ENCODE measurements at places on chromosomes 7 and 10.

GRCh38 chr10:117163954-117164548 is 26.0 kb upstream of the VAX1 start:
- DNase-seq, result no peak

DNA sequence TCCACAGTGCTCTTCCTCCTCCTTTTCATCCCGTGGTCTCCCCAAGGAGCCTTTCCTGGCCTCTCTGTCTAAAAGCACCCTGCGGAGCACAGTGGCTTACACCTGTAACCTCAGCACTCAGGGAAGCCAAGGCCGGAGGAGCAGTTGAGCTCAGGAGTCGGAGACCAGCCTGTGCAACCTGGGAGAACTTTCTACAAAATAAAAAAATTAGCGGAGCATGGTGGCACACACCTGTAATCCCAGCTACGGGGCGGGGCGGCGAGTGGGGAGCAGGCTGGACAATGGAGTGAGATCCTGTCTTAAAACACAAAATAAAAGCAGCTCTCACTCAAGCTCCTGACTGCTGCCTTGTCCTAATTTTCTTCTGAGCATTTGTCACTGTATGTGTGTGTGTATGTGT is 1.4 kb upstream of the COBL start:
- DNase-seq, result no peak

GRCh38 chr10:106819490-106819889 is 345.0 kb downstream of the SORCS1 start:
- DNase-seq, result no peak

DNA sequence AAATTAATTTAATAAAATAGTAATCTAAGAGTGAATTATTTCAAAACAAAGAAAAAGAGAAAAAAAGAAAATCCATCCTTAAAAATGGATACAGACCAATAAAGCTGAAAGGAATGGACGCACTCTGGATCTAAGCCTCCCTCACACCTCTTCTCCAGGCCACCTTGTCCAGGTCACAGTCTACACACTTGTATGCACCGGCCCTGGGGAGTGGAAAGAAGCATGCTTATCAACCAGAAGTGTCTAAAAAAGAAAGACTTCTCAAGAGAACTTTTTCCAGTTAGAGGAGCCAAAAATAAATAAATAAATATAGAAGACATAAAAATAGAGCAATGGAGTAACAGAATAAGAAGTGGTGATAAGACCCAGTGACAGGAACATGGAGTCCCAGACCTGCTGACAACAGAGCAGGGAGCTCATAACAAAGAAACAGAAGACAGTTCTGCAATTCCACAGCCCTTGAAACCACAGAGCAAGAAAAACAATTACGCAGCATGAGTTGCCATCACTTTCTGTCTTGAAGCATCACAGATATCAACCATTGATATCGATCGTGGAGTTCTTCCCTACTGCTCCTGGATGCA is 311.7 kb upstream of the NFE2L3 start:
- peak; percentile 62 for DNase-seq

- no peak for DNase-seq
Measured at GRCh38 chr7:45610019-45610418, 35.9 kb downstream of the ADCY1 start.

DNA sequence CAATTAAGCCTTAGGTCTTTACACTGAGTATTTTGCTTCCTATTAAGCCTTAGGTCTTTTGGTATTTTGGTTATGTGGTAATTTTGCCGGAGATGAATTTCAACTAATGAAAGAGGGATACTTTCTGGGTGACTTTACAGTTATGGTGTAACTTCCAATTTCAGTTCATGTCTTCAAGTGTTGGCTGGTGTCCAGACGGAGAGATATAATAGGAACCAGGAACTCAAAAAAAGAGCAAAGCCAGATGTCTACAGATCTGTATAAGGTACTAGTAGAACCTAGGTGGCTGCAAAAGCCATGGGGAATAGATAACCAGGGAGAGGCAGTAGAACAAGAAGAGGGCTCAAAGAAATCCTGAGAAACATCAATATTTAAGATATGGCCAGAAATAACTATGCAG is 12.3 kb downstream of the ERCC6 start:
- DNase-seq, result no peak

GRCh38 chr10:102648889-102649796 is 4.9 kb downstream of the TRIM8 start:
- DNase-seq, result peak; percentile 22

GRCh38 chr10:100364735-100365391 is 17.8 kb downstream of the SCD start:
- peak; percentile 67 for DNase-seq

DNA sequence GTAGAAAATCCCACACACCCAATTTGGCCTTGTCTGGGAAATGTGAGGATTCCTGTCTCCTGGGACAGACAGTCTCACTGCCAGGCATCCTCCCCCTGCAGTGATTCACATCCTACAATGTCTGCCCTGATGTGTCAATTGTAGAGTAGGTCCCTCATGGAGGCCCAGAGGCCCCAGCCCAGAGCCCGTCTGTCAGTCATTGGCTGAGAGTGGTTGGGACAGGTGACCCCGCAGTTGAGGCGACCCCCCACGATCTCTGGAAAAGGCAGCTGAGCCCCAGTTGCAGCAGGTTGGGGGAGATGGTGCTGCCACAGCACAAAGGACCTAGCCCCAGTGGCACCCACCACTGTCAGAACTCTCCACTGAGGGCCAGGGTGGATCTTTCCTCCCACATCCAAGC is 84.3 kb upstream of the INSIG1 start:
- no peak for DNase-seq

GRCh38 chr10:77713521-77714280 is 76.1 kb upstream of the KCNMA1 start:
- DNase-seq, result no peak

- DNase-seq, result peak; percentile 79
Measured at GRCh38 chr7:47327346-47327697, 254.6 kb downstream of the TNS3 start.

DNA sequence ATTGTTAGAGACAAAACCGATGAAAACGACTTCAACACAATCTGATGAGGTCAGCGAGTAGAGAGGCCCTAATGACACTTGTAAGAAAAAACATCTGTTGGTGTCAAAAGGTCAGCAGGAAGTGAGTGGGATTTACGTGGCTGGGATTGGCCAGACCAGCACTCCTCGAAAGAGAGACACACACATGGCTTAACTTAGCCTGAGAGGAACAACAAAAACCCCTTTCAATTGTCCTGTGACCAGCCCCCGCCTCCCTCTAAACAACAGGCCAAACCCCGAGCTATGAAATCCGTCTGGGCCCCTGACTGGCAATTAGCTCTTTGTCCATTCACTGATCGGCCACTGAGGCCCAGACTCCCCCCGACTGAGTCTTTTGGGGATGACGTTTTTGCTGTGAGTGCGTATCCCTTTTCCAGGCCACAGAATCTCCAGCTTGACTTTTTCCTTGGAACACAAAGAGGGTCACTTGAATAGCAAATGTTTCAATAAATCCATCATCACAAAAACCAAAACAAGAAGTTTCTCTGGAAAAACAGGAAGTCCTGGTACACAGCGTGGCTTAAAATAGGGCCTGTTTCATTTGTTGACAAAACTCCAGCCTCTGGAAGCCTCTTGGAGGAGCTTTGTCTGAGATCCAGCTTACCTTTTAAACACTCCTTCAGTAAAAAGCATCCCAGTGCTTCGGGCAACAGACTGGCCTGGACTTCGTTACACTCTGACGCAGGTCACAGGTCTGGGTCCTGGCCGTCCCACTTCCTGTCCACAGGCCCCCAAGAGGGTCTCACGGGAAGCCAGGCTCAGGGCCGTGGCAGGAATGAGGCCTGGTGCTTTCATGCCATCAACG is 103.0 kb downstream of the CTBP2 start:
- peak; percentile 63 for DNase-seq

All from right cardiac atrium (tissue), 5 donors.